Transverse colon (tissue), 4 donors: ENCODE measurements at places on chromosomes 16 and 17. TPM values are rescaled to one million over a fixed set of nuclear protein-coding genes. Genes with fewer than 3 reads are reported as not detected.

The JUP gene
- total RNA-seq = 396 TPM

The PAGR1 gene
- 47.5 TPM for total RNA-seq

The KRTAP4-4 gene
- total RNA-seq = not detected

The KRTAP2-1 gene
- total RNA-seq = not detected

The PPL gene
- total RNA-seq = 20.3 TPM

The DNASE1 gene
- 27.3 TPM for total RNA-seq

The KRT25 gene
- total RNA-seq = not detected

The ERAL1 gene
- 74.4 TPM for total RNA-seq
